ENCODE measurements at places on chromosomes 11 and 22. TPM values are rescaled to one million over a fixed set of nuclear protein-coding genes. Genes with fewer than 3 reads are reported as not detected.

DNA sequence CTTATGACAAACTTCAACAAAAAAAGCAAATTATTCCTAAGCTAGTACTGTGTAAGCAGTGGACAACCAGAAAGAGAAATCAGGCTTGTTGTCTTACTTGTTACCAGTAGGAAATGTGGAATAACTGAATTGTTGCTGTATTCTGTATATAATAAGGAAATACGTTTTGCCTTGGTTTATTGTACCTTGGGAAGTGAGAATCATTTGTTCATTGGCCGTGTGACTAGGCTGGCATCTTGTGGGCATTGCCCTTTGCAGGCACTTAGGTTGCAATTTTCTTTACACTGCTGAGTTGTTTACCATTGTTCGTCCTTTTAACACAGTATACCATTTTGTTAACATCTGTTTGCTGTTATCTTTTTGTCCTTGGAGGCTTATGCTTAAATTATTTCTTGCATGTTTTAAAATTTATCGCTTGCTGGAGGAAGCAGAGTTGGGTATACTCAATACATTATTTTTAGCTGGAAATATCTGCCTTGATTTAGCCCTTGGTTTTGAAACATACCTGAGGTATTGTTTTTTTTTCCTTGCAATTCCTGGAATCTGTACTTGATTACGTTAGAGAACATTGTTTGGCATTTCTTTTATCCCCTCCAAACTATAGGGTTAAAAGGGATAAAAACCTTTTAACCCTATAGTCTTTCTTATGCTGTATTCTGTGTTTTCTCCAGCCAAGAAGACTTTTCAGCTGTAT, 109.3 kb downstream of the DDX10 start:
- no peak for DNase-seq

DNA sequence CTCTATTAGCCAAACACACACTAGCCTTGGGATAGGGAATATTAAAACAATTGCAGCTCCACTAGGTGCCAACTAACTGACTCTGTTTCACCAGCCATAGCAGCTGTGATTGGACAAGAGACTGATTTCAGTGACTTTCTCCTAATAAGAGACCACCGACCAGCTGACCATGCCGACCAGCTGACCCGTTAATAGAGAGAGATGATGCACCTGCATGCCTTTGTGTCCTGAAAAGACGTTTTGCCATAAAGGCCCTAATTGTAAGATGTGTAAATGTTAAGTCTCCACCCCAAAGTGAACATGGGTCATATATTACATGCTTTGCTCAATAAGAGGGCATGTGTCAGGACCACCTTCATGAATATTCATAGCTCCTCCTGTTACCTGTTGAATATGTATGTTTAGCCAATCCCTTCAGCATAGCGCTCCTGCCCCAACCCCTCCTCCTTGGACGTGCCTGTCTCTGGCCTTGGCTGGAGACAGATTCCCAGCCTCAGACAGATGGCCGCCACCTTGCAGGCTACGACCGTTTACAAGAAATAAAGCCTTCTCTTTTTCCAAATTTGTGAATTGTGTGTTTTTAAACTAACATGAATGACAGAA, 1.3 kb upstream of the NADSYN1 start:
- DNase-seq: no peak

- DNase-seq: no peak
Observed at GRCh38 chr22:28132466-28132865, 213.4 kb upstream of the PITPNB start.

GRCh38 chr11:93329936-93330445, 551 bp upstream of the DEUP1 start:
- DNase-seq: no peak

DNA sequence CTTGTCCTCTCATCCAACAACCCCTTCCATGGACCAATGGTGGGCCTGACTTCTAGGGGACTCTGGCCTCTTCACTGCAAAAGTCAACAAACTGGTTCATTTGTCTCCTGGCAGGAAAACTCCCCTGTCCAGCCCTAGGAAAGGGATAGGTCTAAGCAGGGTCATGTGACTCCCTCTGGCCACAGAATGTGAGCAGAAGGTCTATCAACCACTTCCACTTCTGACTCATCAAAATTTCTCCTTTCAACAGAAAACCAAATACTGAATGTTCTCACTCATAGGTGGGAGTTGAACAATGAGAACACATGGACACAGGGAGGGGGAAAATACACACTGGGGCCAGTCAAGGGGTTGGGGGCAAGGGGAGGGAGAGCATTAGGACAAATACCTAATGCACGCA, 1.3 kb upstream of the ISX start:
- no peak for DNase-seq

GRCh38 chr11:121643479-121644186, 190.9 kb upstream of the SORL1-AS1 start:
- no peak for DNase-seq

DNA sequence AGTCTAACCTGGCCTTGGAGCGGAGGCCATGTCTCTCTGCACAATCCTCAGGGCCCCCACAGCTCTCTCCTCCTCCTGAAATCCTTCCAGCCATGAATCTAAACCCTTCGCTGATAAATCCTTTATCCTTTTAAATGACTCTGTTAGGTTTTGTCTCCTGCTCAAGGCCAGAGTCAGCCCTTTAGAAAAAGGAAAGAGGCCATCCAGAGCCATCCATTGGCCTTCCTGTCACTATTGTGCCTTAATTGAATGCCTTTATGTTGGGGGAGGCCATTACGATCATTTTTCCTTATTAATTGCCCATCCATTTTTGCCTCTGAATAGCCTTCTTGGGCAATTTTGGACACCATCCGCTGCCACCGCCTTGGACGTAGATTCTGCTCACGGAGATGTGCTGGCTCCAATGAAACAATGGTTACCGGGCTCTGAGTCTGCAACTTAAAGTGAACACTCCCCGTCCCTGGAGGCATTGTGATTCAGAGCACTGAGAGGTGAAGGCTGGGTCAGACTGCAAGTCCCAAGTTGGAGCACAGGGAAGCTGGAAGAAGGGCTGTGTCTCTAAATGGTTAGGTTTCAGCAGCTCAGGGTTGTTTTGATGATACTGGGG, 213.0 kb upstream of the E2F8 start:
- no peak for DNase-seq

- no peak for DNase-seq
Observed at GRCh38 chr11:59193587-59194130, 19.1 kb downstream of the MPEG1 start.

GRCh38 chr11:47061429-47062178, 115.1 kb downstream of the ARFGAP2 start:
- DNase-seq: no peak

- DNase-seq: no peak
Observed at GRCh38 chr11:97048481-97048880, 658.7 kb downstream of the JRKL start.

DNA sequence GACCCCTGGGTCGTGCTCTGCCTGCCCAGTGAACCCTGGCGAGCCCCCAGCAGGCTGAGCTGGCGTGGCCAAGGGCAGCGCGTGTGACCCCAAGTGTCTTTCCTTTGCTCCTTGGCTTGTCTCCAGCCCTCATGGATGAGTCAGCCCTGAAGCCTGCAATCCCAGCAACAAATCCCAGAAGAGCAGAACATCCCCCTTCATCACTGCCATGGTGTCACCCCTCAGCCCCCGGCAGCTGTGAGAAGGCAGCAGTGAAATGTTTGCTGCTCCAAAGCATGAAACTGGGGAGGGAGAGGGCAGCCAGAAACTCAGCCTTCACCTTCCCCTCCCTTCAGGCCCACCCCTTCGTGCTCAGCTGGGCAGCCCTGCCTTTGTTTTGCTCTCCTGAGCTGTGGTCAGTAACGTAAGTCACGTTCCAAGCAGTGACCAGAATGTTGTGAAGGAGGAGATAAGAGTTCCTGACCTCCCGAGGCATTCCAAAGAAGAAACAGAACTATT, 29.8 kb downstream of the ADAMTS15 start:
- peak; percentile 92 for DNase-seq

DNA sequence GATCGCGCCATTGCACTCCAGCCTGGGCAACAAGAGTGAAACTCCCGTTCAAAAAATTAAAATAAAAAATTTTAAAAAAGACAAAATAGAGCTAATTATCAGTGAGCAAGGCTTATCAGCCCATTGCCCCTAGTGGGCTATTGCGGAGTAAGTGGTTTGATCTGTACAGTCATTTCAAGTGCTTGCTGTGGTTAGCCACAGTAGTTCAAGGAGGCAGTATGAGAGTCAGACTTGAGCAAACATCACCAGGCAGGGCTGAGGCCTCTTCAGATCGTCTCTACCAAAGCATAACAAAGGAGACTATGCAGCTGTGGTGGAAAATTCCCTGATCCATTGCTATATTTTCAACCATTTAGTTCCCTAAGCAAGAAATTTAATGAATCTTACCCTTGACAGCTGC, 4.3 kb upstream of the SBF2 start:
- DNase-seq: no peak

- no peak for DNase-seq
Observed at GRCh38 chr22:28247667-28248363, 328.8 kb upstream of the PITPNB start.

DNA sequence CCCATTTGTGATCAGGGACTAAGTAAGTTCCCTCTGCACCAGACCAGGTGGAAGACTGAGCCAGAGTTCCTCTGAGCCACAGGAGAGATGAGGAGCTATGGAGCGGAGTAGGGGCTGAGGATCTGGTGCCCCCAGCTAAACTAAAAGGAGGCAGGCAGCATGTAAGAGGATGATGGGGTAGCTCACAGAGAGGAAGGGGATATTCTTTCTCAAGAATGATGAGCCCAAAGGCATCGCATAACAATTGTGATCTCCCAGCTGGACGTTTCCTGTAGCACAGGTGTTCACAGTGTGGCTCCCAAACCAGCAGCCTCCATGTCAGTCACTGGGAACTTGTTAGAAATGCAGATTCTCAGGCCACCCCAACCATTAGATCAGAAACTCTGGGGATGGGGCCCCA, 24.4 kb downstream of the ADAMTS8 start:
- DNase-seq: no peak

DNA sequence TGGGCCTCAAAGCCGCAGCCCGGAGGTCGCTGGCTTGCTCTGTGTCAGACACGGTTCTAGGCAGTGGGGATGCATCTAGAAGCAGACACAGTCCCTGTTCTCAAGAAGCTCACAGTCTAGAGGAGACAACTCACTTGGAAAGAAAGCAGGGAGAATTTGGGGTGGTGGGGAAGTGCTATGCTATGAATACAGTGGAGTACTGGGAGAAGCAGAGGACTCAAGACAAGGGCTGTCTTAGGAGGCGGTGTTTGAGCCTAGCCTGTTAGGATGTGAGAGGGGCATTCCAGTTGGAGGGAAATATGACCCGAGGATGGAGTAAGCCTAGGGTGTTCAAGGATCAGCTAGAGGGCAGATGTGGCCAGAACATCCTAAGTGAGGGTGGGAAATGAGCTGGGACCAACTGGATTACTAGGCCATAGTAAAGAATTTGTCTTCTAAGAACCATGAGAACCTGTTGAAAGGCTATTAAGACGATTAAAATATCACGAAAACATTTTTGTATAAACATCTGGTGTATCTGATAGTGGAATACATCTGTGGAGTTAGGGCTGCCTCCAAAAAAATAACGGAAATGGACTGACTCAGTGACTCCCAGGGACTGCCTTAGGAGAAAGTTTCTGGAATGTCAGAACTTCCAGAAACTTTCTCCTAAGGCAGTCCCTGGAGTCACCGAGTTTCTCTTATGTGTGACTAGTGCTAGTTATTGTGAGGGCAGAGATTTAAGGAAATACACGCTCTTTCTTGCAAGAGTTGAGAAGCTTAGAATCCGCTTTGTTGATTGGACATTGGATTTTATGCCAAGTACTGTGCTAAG, 1.1 kb upstream of the PITPNB start:
- DNase-seq: peak; percentile 55

DNA sequence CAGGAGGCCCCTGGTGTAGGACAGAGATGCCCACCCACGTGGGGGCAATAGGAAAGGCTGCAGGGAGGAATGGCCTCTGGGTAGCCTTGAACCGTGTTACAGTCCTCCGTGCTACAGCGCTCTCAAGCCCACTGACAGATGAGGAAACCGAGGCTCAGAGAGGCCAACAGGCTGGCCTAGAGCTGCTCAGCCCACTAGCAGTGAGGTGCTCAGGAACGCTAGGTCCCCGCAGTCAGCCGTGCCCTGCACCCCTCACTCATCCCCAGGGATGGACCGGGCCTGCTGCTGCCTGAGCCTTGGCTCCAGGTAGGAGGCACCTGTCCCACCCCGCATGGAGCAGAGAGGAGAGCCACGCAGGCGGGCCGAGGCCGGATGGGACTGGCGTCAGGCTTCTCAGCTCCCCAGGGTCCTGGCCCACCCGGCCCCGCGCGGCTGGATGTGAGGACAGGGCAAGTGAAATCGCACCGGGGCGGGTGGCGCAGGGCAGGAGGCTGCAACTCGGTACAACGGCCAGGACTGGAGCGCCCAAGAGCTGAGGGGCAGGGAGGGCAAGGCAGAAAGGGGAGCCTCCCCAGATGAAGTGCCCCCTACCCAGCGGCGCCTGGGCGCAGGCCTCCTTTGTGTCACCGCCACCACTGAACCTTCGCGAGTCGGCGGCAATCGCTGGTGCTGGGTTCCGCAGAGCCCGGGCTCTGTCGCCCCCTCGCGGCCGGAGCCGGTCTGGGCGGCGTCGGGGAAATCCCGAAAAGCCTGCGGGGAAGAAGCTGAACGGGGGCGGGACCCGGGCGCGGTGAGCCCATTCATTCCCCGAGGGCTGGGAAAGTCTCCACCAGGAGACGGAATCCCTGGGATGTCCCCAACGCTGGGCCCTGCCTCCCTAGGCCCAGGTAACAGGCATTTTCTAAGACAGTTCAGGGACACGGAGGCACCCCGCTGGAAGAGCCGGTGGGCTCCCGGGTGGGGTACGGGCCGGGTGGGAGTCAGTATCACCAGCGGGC, 8.4 kb upstream of the SLC2A11 start:
- peak; percentile 68 for DNase-seq

GRCh38 chr11:128497776-128498095, 89.6 kb downstream of the ETS1 start:
- DNase-seq: no peak

DNA sequence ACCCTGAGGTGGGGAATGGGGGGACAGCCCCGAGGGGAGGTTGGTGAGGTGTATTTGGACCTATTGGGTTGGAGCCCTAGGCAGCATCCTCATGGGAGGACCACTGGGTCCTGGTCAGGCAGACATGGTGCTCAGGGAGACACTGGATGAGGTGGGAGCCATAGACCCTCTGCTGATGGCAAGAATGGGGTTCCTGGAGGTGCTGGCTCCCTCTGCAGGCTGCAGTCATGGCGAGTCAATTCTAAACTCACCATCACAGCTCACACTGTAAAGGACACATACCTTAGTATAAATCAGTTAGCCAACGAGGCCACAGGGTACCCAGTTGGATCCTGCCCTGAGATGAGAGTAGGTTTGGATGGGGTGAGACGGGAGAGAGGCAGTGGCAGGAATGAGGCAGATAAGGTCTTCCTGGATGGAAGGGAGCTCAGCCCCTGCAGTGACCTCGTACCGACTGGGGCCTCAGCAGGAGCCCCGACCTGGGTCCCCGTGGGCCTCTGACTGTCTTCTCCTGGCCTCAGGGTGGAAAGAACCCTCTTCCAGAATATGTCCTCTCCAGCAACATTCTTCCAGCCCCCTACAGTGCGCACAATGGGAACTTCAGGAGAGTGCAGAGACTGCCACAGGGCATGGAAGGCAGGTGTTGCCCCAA, 1.7 kb upstream of the GAB4 start:
- DNase-seq: no peak

GRCh38 chr11:59191095-59191494, 19.2 kb downstream of the DTX4 start:
- DNase-seq: no peak

The GGTLC2 gene
- total RNA-seq: not detected

The HBD gene
- not detected for total RNA-seq

The AQP11 gene
- total RNA-seq: not detected

The NXPE1 gene
- total RNA-seq: not detected

Data from MG63 (cell line).